ENCODE measurements at places on chromosomes 3 and 15.

GRCh38 chr15:44532689-44533088 lies 4.3 kb upstream of the EIF3J start:
- DNase-seq = no peak

DNA sequence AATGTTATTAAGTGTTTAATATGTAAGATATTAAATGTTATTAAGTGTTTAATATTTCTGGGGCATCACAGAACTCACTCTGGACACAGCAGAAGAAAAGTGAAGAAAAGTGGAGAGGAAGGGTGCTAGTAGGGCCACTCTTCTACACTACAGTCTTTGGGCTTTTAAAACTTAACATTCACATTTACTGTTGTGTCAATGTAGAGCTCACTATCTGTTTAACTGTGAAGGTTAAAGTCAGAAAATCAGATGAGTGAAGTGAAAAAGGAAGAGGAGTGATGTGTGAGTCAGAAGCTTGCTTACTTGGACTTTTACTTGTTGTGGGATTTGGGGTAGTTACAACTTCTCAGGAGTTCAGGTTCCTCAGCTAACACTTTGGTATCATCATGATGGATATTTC lies 145.3 kb upstream of the DNAJC19 start:
- no peak for DNase-seq

DNA sequence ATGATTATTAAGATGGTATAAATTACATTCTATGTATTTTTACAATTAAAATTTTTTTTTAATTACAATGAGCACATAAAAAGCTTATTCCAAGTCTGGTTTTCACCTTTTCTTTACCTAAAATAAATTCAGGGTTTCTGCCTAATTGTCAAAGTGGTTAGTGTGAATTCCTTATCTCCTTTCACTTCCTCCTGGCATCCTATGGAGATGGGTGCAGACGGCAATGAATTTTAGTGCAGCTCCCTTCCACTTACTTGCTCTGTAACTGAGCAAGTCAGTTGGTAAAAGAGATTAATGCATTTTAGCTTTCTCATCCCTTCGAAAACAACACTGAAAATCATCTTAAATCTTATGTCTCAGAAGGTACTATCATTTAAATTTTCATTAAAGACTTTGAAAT lies 13.1 kb downstream of the HDGFL3 start:
- DNase-seq = no peak

DNA sequence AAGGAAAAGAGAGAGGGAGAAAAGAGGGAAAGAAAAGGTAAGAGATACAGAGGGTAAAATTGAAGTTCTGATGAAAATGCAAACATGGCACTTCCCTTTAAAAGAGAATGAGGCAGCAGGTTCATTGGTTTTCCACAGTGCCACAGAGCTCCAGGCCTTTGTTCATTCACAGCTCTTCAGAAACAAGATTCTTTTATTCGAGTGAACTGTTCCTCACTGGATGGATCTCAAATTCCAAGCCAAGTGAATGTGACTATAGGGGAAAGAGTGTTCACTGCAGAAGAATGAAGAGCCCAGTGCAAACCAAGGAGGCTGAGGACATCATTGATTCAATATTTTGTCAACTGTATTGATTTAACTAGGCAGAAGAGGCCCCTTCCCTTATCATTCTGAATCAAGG lies 280.3 kb upstream of the PROK2 start:
- DNase-seq = no peak

DNA sequence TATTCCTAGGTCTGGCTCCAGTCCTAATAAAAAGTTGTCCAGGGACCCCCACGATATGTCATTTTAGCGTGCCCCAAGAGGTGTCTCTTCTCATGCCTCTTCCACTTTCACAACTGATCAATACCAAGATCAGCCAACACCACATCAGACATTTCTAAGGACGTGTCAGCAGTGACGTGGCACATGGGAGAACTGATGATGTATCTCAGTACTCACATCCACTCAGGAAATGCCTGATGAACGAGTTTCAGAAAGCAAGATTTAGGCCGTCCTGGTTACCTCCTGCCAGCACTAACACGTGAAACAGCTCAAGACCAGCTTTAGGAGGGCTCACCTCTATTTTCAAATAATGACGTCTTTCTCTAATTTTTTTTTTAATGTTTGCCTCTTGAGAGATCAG lies 19.6 kb downstream of the VGLL4 start:
- DNase-seq = no peak

- DNase-seq = no peak
These were observed at the start of gene MAN2A2 for GRCh38 chr15:90902840-90903732. Gene MAN2A2, plus strand, starts transcription at chr15:90903302. Its CDS starts 906 bp downstream, at chr15:90904208.

DNA sequence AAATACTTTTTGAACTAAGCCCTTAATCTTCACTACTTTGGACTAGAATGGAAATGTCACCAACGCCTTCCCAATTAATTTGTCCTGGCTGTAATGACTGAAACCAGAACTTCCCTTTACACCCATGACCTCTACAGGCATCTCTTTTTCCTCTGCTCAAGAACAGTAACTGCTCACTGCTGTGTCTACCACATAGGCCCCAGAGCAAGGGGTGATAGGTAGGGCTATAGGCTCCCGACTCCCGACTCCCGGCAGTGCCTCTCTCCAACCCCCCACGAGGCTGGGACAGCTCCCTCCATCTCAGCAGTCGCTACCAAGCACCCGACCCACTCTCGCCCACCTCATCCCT lies 384 bp upstream of the LEKR1 start:
- no peak for DNase-seq

Data from esophagus squamous epithelium (tissue), 5 donors.